ENCODE measurements at places on chromosomes 3 and 15.

- DNase-seq, result no peak
These were observed 250.3 kb downstream of the ULK4 start for GRCh38 chr3:41711651-41712050.

DNA sequence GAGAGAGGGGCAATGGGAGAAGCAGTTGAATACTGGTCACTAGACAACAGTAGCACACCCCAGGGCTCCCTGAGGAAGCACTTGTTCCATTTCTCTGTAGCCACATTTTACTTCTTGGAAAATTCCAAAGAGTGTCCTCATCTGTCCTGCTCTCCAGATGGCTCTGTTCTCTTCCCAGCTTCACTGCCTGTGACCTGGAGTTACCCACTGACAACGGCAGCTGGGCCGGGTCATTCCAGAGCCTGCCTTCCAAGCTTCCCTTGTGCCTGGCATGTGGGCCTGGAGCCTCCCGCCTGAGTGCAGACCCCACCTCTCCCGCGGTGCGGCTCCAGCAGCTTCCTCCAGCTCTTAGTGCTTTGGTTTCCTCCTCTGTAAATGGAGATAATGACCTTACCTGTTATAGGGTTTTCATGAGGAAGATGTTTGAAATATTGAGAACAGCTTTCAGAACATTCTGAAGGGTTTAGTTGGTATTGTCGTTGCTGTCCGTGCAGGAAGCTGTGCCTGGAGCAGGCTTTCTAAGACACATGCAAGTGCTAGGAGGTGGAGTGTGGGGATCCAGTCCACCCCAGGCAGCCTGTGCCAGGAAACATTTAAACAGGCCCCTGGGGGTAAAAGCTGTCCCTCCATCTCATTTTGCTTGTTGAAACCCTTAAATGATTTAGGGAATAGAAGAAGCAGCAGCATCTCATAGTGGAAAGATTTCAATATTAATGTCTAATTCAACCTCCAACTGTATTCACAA lies 24.8 kb downstream of the EFCC1 start:
- DNase-seq, result no peak

- DNase-seq, result peak; percentile 44
These were observed 24.6 kb downstream of the EBLN2 start for GRCh38 chr3:73086071-73086494.

- no peak for DNase-seq
These were observed 177.7 kb upstream of the MCTP2 start for GRCh38 chr15:94053626-94054025.
